Renal pelvis (tissue), 12 donors: ENCODE measurements at places on chromosomes 16 and 17.
A peak's percentile ranks its signal among the peaks of the same experiment; 100 is the strongest.

GRCh38 chr17:39757931-39758873 is 20.5 kb downstream of the GRB7 start:
- DNase-seq = no peak

- DNase-seq = no peak
Measured at GRCh38 chr17:44049294-44050060, 17.0 kb downstream of the LSM12 start.

DNA sequence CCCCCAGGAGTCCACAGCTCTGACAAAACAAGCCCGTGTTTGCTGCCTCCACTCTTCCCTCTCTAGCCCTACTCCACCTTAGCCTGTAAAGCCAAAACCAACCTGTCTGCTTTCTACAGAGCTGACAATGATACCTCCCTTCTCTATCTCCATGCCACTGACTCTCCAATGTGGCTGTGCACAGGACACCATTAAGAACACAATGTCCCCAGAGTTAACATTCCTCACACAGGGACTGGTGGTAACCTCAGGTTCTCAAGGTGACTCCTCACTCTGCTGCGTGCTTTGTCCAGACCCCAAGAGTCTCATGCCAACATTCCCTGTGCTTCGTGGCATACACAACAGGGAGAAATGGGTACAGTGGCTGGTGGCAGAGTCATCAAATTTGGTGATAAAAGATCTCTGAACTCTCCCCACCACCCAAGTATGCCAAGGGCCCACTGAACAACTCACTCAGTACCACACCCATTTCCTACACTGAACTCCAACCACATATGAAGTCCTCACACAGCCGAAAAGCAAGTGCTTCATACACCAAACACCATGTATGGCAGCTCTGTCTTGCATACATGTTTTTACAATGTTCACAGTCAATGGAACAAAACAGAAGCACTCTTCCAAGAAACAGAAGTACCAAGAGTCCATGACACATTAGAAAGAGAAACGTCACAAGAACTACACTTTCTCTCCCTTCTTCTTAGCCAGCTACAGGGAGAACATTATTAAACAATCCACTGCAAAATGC is 21.1 kb downstream of the CSNK2A2 start:
- no peak for DNase-seq

DNA sequence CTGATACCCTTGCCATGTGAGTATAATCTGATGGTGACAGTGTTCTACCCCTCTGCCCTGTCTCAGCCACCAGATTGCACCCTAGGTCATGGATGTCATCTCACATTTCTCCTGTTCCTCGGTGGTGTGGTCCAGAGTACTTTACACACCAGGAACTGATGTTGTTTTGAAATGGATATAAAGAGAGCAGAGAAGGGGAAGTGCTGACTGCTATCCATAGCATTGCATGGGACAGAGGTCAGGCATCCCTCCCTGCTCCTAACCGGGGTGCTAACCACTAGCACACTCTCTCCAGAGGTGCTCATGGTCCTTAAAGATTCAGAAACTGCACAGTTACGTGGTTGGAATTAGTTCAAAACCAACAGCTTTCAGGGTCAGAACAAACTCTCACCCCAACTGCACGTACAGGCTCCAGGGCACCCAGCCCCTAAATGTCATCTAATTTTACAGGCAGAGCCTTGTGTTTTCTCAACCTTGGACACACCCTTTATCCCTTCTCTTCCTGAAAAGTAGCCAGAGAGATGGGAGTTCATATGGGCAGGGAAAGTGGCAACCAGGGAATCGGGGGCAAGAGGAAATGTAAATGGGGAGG is 16.3 kb downstream of the TTLL6 start:
- DNase-seq = no peak

- no peak for DNase-seq
Measured at GRCh38 chr17:49249292-49249794, 18.8 kb upstream of the PHOSPHO1 start.

GRCh38 chr17:16948587-16949376 is 23.1 kb downstream of the TNFRSF13B start:
- DNase-seq = no peak

DNA sequence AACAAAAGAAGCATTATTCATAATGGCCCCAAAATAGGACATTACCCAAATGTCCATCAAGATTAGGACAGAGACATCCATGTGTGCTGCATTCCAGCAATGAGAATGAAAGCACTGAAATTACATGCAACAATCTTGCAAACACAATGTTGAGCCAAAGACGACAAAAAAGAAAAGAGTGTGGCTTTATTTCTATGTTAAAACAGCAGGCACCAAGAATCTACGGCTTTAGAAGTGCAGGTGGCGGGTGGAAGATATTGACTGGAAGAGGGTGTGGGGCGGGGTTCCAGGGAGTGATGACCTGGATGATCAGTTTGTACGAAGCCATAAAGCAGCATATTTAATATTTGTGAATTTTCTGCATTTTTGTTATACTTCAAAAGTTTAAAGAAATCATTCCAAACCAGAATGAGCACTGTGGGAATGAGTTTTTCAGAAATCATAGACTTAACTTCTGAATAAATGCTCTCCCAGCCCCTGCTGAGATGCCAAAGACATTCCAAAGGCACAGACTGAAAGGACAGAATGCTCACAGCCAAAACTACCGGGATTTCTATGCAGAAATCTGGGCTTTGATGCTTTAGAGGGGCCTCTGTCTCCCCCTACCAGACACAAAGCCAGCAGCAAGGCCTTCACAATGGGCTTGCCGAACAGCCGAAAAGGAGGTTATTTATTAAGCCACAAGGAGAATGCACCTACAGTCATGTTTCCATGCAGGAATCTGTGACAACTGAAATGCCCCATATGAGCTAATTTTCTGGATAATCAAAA is 361.6 kb downstream of the GRIN2A start:
- peak; percentile 29 for DNase-seq

- no peak for DNase-seq
Measured at GRCh38 chr17:10151667-10152496, 46.5 kb downstream of the GAS7 start.

- DNase-seq = no peak
Measured at GRCh38 chr17:45747911-45748310, 36.2 kb upstream of the CRHR1 start.

DNA sequence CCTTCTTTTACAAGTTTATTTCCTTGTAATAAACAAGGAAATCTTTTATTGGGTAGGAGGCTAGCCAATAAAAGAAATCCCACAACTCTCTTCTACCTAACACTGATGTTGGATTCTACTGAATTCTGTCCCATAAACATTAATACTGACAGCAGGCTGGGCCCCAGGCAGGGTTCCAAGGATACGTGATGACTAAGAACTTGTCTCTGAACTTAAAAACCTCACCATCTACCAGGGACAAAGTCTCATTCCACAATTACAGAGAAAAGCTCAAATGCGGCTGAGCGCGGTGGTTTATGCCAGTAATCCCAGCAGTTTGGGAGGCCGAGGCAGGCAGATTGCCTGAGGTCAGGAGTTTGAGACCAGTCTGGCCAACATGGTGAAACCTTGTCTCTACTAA is 64.9 kb downstream of the ARHGAP17 start:
- no peak for DNase-seq

- no peak for DNase-seq
Measured at GRCh38 chr16:81480606-81481206, 36.1 kb downstream of the CMIP start.

DNA sequence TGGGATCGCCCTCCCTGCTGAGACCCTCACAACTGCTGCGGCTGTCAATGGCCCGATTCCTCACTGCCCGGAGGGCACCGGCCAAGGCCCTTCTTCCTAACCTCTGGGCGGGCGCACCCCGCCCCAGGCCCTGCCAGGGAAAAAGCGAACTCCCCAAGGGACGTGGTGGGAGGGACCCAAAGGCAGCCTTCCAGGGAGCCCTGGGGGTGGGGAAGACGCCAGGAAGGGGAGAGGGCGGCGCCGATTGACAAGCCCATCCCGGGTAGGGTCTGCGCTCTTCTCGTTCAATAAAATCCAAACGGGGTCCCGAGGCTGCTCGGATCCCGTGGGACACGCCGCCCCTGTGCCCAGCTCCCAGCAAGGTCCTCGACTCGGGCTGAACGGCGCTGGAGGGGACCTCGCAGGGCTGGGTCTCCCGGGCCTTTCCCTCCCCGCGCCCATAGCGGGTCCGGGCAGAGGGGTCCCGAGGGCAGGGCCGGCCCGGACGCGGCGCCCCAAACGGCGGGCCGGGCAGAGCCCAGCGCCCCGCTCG is 416 bp downstream of the KIFC3 start:
- DNase-seq = no peak

DNA sequence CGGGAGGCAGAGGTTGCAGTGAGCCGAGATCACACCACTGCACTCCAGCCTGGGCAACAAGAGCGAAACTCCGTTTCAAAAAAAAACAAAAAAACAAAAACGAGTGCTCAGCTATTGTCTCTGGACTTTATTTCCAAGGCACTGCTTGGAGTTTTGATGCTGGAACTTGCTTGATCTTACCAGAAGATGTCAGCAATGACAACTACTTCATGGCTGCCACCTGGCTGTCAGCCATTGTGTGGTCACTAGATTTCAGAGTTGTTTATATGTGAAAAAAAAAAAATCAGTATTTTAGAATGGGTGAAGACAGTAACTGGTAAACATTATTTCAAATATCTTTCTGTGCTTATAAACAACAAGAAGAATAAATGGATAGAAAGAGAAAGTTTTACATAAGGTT is 26.3 kb upstream of the OR4D1 start:
- peak; percentile 1 for DNase-seq

- DNase-seq = no peak
Measured at GRCh38 chr17:35540589-35541404, 3.3 kb upstream of the SLFN12L start.

DNA sequence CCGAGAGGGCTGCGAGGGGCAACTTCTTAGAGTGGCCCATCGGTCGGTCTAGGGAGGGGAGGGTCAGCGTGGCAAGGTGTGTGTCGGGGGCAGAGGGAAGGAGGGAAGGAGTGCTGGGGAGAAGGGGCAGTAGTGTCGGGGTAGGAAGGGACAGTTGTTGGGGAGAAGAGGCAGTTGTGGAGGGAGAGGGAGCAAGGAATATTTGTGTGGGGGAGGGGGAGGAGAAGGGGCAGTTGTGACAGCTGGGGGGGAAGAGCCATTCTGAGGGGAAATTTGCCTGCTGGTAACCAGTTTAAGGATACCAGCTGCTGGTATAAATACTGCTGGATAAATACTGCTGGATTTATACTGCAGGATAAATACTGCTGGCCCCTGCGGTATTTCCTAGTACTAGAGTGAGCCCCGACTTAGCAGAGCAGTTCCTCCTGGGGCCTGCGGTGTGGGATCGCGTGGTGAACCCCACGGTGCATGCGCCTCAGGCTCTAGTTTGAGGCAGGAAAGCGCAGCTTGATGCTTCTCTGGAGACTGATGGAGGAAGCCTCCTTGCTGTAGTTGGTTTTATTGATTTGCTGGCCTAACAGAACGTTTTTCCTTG is 309 bp downstream of the DNAH2 start:
- DNase-seq = no peak

- DNase-seq = peak; percentile 43
Measured at GRCh38 chr16:84718-85406, 6.8 kb downstream of the MPG start.

DNA sequence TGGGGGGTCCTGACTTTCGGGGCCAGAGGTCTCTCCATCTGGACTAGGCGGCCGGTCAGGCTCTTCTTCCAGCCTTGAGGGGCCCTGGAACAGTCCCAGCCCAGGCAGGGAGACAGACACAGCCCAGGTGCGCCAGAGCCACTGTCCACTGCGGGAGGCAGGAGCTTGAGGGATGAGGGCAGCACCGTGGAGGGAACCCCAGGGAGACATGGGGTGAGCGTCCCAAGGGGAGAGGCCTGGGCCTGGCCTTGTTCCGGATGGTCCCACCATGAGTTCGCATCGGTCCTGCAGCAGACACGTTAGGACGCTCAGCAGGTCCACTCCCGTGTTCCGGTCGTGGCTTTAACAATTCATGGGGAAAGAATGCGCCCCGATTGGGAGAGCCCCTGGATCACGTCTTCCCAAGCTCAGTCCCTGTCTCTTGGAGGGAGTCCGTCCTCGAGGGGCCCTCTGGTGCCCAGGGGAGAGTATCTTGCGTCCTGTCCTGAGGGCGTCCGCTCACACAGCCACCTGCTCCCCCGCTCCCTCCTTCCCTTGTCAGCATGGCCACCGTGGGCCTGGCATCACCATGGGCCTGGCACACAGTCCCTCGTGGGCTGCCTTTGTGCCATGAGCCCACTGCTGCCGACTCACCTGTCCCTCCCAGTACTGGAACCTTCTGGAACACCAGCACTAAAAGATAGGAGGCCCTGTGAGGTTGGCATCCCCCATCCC is 6.7 kb upstream of the NUDT16L1 start:
- no peak for DNase-seq

GRCh38 chr17:30332057-30332542 is 1.8 kb downstream of the TMIGD1 start:
- no peak for DNase-seq

GRCh38 chr17:74639704-74640151 is 16.2 kb upstream of the CD300E start:
- DNase-seq = no peak

DNA sequence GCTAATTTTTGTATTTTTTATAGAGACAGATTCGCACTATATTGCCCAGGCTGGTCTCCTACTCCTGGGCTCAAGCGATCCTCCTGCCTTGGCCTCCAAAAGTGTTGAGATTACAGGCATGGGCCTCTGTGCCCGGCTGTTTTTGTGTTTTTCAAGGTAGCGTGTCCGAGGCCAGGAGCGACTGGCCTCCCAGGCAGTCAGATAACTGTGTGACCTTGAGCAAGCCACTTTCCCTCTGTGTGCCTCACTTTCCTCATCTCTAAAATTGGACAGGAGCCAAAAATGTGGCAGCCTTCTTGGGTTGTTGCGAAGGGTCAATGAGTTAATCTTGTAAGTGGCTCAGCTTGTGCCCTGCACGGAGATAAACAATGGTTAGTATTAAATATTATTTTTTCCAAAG is 2.4 kb downstream of the ABCC1 start:
- no peak for DNase-seq

GRCh38 chr16:2707368-2708289 is 12.4 kb downstream of the PRSS27 start:
- no peak for DNase-seq

DNA sequence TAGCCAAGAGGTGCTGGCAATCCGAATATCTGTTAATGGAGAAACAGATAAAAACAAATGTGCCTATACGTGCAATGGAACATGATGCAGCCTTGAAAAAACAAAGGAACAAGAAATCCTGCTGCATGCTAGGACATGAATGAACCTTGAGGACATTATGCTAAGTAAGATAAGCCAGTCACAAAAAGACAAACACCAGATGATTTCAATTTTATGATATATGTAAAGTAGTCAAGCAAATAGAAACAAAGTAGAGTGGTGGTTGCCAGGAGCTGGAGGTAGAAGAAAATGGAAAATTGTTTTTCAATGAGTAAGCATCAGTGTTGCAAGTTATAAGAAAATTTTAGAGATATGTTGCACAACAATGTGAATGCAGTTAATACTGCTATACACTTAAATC is 409.7 kb upstream of the CDH8 start:
- no peak for DNase-seq

GRCh38 chr16:21214086-21214485 is 2.7 kb upstream of the ZP2 start:
- no peak for DNase-seq

- DNase-seq = no peak
Measured at GRCh38 chr16:57609541-57610401, 18.7 kb upstream of the ADGRG1 start.

- no peak for DNase-seq
Measured at GRCh38 chr16:28820016-28820415, 2.8 kb upstream of the ATXN2L start.
